Caco-2 (cell line): ENCODE measurements at places on chromosomes 1 and 21.

DNA sequence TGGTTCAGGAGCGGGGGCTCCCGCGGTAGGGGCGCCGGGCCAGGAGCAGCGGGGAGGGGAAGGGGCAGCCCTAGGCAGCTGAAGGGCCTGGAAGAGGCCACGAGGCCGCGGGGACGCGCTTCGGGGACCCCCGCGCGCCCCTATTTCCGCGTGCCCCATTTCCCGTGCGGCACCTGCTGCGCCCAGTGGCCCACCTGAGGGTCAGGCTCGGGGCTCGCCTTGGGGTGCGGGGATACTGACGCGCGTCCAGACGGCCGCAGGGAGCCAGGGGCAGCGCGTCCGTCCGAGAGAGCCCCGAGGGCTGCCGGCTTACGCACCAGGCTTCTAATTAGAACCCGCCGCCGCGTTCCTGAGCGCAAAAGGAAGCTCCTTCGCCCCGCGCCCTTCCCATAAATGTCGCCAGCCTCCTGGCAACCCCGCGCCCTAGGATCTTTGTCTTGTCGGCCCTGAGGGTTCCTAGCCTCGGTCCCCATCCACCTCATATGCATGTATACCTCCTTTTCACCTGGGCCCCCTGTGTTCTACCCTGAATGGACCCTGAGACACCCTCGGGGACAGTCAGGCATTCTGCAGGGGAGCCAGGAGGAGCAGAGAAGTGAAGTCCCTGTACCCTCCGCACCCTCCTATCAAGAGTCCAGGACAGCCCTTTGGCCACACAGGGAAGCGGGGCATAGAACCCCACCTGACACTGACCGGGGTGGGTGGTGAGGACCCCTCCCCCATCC, 1.8 kb downstream of the WNT3A start:
- no peak for DNase-seq

- DNase-seq = peak; percentile 81
Measured at GRCh38 chr1:246002725-246003441, 504.2 kb downstream of the SMYD3 start.

GRCh38 chr21:37744551-37744950, 171.7 kb downstream of the KCNJ6 start:
- DNase-seq = no peak

DNA sequence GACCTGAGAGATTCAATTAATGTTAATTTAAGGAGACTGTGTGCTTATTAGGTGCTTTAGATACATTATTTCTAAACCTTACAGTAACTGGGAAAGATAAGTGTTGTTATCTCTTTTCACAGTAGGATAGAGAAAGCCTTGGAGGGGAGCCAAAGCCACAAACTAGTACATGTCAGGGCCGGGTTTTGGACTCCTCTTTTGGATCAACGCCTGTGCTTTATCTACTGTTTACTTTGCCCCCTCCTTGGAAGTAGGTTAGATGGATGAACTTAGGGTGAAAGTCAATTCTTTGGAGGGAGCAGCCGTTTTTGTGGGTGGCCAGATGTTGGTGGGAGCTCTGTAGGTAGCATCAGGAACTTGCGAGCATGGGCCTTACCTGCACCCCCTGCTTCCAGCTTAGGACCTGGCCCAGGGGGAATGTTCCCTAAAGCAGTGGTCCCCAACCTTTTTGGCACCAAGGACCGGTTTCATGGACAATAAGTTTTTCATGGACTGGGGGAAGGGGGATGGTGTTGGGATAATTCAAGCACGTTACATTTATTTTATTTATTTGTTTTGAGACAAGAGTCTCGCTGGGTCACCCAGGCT, 1.7 kb downstream of the HHAT start:
- DNase-seq = no peak

GRCh38 chr1:27481994-27482620, 7.9 kb downstream of the WASF2 start:
- DNase-seq = no peak

- no peak for DNase-seq
Measured at GRCh38 chr1:32014948-32015273, 1.2 kb downstream of the KHDRBS1 start.

DNA sequence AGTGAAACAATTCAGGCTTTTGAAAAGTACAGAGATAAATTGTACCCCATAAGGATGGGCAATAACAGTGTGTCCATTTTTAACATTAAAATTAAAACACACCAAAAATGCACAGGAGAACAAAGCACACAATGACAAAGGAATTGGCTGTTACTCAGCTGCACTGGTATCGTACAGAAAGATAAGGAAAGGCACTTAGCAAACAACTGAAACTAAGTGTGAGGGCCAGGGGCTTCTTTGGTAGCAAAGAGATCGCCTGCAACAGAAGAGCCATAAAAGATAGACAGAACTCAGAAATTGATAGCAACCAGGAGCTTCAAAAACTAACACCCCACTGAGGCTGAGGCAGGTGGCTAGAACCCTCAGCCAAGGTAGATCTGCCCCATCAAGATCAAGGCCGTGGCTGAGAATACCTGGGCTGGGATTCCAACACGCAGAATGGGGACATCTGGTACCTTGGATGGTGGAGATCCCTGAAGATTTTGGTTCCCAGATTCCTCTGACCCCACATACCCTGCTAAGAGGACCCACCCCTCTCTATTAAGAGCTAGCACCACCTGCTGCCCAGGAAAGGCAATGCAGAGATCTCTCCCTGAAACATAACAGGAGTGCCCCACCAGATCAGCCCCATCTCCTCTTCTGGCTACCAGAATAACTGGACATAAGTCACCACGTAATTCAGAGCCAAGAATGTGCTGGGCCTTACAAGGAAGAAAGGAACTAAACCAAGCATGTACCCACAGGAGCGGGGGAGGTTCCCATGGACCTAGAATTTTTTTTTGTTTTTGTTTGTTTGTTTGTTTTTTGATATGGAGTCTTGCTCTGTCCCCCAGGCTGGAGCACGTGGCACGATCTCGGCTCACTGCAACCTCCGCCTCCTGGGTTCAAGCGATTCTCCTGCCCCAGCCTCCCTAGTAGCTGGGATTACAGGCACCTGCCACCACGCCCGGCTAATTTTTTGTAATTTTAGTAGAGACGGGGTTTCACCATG, 16.2 kb downstream of the PLEKHO1 start:
- peak; percentile 58 for DNase-seq
